ENCODE measurements at places on chromosomes 3 and 15. TPM values are rescaled to one million over a fixed set of nuclear protein-coding genes. Genes with fewer than 3 reads are reported as not detected.

DNA sequence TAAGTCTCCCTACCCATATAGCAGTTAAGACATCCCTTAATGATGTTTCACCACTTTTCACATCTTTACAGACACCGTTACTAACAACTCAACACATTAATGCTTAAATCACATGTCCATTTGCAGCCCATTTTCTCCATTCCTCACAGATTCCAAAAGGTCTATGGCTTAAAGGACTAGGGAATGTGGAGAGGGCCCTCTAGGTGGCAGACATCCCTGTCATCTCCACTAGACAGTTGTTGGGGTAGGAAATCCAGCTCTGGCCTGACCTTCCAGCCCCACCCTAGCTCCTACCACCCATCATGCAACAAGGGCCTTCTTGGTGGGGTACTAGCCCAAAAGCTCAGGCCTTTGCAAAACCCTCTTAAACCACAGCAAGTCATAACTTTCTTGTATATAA, 25.2 kb downstream of the CPEB1 start:
- no peak for DNase-seq

Gene IGDCC3
- not detected for total RNA-seq

GRCh38 chr15:30962659-30963058, 28.8 kb downstream of the MTMR10 start:
- no peak for DNase-seq

- no peak for DNase-seq
Observed at GRCh38 chr3:40299721-40300335, 9.7 kb upstream of the EIF1B start.

GRCh38 chr15:51030649-51031316, 63.9 kb downstream of the TNFAIP8L3 start:
- DNase-seq: no peak

Gene BOC
- 16.3 TPM for total RNA-seq

- no peak for DNase-seq
Observed at GRCh38 chr3:162263596-162263995, 767.0 kb downstream of the OTOL1 start.

DNA sequence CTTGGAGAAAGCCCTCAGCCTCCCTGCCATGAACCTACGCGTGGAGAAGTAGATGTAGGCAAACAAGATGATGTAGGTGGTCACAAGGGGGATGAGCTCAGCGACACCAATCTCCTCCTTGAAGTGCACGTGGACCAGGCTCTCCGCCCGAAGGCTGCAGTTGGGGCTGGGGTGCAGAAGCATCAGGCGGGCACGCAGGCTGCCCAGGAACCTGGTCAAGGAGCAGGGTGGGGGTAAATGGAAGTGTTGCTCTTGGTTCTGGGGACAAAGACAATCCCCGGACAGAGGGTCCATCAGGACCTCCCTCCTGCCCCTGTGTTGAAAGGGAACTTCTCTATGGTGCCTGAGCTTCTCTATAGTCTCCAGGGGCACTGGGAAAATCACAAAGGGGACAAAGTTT, 45.1 kb downstream of the PTPN23 start:
- no peak for DNase-seq

- DNase-seq: no peak
Observed at GRCh38 chr3:136353461-136353860, 103.3 kb downstream of the PCCB start.

Gene SLC9C1
- 1.4 TPM for total RNA-seq

GRCh38 chr3:64900617-64901521, 213.1 kb upstream of the ADAMTS9 start:
- no peak for DNase-seq

DNA sequence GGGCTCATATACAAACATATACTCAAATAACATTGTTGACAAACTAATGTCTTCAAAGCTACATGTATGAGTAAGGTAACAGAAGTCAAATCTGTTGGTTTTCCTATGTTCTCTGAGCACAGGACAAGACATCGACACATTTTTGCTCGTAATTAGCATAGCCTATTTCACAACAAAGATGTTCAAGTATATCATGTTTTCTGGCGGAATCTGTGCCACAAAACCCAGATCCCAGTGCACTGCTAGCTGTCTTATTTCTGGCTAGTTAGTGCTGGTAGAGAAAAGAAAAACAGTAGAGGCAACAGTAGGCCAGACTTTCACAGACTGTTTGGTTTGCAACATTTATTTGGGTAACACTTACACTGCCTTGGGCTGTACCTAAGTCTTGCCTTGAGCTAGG, 51.2 kb downstream of the RUBCN start:
- DNase-seq: no peak

Gene CSPG4
- total RNA-seq: 27.6 TPM

All from left cardiac atrium (tissue), 4 donors.